H1 (cell line): ENCODE measurements at places on chromosomes 2 and 18.

DNA sequence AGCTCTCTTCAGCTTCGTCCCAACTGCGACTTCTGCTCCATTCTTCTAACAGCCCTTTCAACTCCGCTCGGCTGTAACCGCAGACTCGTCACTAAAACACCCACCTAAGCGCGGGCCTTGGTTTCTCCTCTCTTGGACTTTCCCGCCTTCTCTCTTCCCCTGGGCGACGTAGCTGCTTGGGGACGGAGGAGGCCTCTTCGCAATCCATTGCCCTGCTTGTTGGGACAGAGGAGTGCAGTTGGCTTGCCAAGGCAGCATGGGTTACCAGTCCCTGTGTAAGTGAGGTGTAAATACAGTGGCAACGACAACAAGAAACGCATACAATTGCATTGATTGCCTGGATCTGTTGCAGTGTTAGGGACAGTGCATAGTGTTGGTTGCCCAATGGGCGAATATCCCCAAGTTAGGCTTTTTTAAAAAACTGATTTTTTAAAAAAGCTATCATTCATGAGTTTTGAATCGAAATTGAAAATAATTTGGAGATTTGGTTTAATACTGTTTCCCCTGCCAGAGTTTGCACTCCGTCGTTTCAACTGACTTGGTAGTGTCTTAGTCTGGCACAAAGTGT lies 484 bp upstream of the DARS1 start:
- H3K4me1 ChIP-seq = peaks cover 5% of the 10 kb centered on the region
- H3K27me3 ChIP-seq = no peaks in the 10 kb centered on the region
- no peak for DNase-seq
- H3K36me3 ChIP-seq = peaks cover 14% of the 10 kb centered on the region; the same call in 1 of the 2 replicates

DNA sequence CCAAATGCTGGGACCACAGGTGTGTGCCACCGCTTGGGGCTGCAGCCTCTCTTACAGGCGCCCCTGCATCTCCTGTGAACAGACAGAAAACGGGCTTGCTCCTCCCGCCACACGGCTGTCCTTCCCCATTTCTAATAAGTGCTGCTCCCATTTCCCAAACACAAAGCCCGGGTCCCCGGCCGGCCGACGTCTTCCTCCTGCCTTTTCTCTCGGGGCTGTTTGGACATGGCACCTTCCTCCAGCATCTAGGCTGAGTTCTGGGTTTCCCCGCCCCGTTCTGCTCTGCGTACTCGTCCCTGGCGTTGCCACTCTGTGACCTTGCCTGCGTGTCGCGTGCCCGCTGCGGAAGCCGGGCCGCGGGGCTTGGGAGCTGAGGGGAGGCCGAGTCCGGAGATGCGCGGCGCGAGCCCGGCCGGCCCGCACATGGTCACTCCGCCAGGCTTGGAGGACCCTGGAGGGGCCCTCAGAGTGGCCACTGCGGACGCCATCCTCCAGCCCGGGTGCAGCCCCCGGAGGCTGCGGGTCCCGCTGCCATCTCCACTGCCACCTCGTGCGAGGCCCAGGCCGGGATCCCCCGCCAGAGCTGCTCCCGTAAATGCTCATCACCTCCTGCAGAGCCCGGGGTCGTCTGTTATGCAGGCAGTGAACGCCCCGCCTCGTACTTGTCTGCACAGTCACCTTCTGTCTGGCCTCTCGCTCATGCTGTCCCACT lies 26.3 kb downstream of the PRELID3A start:
- H3K27me3 ChIP-seq = no peaks in the 10 kb centered on the region
- no peaks in the 10 kb centered on the region; the same call in 1 of the 2 replicates for H3K36me3 ChIP-seq
- H3K27ac ChIP-seq = no peak overlapping the region
- no peaks in the 10 kb centered on the region for H3K4me1 ChIP-seq
- H3K4me3 ChIP-seq = no peak overlapping the region

DNA sequence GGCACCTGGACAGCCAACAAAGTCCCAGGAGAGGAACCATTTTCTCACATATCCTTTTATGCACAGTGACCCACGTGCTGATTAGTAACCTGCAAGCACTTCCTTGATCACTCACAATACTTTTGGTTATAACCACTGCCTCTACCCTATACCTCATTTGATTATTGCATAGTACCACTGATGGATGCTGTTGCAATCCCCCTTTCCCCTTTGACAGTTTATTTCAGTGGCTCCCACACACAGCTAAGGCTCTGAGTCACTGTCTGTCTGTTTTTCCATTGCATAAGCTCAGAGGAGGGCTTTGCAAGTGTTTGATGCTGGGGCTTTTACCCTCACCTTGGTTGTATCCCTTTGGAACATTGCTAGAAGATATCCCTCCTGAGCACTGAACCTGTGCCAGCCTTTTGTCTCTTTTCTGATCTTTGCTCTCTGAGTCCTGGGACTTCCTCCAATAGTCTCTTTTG lies 101.7 kb upstream of the RBBP8 start:
- H3K4me1 ChIP-seq = no peaks in the 10 kb centered on the region
- H3K4me3 ChIP-seq = no peak overlapping the region
- H3K36me3 ChIP-seq = no peaks in the 10 kb centered on the region
- no peaks in the 10 kb centered on the region for H3K27me3 ChIP-seq

DNA sequence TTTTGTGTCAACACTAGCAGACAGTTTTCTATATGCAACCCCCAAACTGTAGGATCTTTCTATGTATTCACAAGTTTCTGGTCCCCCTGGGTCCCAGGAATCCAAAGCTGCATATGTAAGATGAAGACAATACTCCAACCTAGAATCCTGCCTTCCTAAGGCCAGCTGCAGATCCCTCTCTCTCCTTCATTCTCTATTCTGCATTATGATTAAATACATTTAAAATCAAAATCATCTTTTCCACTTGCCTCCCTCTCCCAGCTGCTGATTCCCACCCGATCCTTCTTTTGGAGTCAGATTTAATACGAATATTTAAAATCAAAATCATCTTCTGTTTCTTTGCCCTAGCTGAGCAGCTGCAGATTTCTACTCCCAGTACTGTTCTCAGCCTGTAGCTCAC lies 783.0 kb upstream of the ZEB2 start:
- no peaks in the 10 kb centered on the region for H3K4me1 ChIP-seq
- no peaks in the 10 kb centered on the region for H3K36me3 ChIP-seq
- H3K4me3 ChIP-seq = no peak overlapping the region
- DNase-seq = no peak
- no peak overlapping the region for H3K27ac ChIP-seq
- H3K27me3 ChIP-seq = no peaks in the 10 kb centered on the region

DNA sequence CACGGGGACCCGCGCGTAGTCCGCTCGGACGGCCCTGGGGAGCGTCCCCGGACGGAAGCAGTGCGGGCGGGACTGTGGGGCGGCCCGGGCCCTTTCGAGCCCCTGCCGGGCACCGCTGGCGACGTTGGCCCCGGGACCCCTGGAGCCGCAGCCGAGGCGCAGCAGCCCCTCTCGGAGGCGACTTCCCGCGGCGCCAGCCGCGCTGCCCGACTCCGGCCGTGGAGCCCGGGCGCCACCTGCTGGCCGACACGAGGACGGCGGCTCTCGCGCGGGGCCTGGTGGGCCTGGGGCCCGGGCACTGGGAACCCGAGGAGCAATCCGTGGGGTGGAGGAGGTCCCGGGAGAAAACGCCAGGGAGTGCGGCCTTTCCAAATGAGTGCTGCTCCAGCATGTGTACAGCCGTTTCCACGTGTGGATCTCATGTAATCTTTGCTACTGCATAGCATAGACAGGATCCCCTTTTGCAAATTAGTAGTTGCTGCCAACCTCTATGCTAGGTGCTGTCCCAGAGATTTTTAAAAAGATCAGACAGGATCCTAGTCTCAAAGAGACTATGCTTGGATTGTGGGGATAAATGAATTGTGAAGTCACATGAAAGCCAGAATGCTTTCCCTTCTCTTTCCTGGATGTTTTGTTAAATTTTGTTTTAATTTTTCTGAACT lies 4.0 kb downstream of the ID2 start:
- peak overlapping the region; percentile 24; the same call in 1 of the 2 replicates for H3K4me3 ChIP-seq
- H3K4me1 ChIP-seq = peaks cover 4% of the 10 kb centered on the region; the same call in 1 of the 2 replicates
- no peak for DNase-seq
- peaks cover 7% of the 10 kb centered on the region; the same call in 1 of the 2 replicates for H3K36me3 ChIP-seq
- H3K27ac ChIP-seq = no peak overlapping the region

DNA sequence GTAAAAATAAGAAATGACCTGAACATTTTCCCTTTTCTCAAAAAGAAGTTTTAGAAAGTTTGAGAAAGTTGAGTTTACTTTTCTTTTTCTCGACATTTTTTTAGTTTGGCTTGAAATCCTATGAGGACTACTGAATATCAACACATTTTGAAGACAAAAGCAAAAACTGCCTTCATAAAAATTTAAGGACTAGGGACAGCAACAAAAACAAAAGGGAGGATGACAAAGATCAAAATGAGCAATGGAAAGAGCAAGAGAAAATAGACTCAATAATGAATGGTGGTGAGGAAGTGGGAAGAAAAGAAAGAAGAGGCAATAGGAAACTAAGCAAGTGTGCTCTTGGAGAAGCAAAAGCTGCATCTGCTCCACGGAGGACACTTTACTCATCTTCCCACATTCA lies 82.5 kb downstream of the ABCA12 start:
- DNase-seq = no peak
- no peaks in the 10 kb centered on the region for H3K36me3 ChIP-seq
- no peak overlapping the region for H3K4me3 ChIP-seq
- H3K27me3 ChIP-seq = no peaks in the 10 kb centered on the region
- no peak overlapping the region for H3K27ac ChIP-seq

- no peaks in the 10 kb centered on the region for H3K36me3 ChIP-seq
- no peak overlapping the region for H3K27ac ChIP-seq
- DNase-seq = no peak
These were observed 2043.3 kb upstream of the PIK3C3 start for GRCh38 chr18:39911716-39912115.

GRCh38 chr2:191180713-191181112 lies 29.9 kb upstream of the STAT4 start:
- no peak overlapping the region for H3K27ac ChIP-seq
- H3K36me3 ChIP-seq = no peaks in the 10 kb centered on the region
- no peaks in the 10 kb centered on the region for H3K4me1 ChIP-seq
- H3K4me3 ChIP-seq = no peak overlapping the region
- DNase-seq = no peak

DNA sequence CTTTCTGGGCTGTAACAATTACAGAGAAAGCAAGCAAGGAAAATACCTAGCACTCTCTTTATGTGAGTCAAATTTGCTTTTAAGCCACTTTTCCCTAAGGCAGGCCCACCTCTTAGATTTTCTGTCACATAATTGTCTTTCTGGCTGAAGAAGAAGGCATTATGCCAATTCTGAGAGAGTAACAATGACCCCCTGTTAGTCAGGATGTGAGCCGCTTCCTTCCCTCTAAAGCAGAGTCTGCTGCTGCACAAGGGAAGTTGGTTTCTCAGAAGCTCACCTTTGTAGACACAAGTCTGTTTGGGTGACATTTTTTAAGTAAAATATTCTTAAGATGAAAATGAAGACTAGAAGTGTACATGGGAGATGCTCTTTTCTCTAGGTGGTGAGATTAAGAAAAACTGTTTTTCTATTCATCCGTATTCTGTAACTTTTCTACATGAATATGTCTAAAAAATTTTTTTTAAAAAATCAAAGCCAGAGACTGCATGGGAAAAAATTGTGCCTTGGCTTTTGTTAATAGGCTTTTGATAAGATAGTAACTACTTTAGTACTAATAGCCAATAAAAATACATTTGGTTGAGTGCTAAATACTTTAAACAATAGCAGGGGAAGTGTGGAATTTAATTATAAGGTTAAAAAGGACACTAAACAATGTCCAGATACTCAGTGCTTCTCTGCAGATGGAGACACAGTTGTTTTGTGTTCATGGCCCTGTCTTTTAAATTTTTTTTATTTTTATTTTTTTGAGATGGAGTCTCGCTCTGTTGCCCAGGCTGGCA lies 33.4 kb upstream of the VPS54 start:
- H3K4me1 ChIP-seq = peaks cover 4% of the 10 kb centered on the region; the same call in 1 of the 2 replicates
- no peak for DNase-seq
- H3K27ac ChIP-seq = no peak overlapping the region

DNA sequence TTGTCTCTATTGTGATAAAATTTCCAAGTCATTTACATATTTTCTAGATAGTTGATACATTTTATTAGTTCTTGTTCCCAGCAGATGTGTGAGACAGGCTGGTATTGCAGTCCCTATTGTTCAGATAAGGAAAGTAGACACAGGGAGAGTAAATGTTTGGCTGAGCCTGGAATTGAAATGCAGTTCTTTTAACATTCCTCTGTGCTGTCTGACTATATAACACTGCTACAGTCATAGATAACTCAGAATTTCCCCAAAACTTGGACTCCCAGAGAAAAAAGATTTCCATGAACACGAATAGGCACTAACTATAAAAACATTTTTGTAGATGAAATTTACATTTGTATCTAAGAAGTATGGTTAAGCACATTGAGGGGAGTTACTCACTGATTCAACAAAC lies 71.4 kb downstream of the PLCL1 start:
- no peak for DNase-seq
- H3K4me3 ChIP-seq = no peak overlapping the region
- H3K27ac ChIP-seq = no peak overlapping the region
- H3K36me3 ChIP-seq = no peaks in the 10 kb centered on the region

DNA sequence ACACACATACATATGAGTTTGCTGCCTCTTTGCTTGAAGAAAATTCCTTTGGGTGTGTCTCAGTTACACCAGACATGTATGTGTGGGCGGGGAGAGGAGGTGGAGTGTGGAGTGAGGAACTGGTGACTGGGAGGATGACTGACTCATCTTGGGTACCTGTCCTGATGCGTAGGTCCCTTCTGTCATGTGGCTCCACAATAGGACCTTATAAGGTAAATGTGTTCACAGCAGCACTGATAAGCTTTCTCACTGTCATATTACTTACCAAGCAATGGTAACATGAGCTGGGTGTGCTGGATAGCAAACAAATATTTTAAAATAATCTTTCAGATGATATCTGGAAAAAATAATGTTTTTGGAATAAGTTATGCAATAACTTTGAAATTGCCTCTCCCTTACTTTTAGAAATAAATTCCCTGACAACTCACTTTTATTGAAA lies 45.1 kb downstream of the SLC9A2 start:
- H3K4me3 ChIP-seq = no peak overlapping the region
- no peak for DNase-seq
- no peak overlapping the region for H3K27ac ChIP-seq
- no peaks in the 10 kb centered on the region for H3K36me3 ChIP-seq
- no peaks in the 10 kb centered on the region for H3K4me1 ChIP-seq

- no peak for DNase-seq
- H3K4me3 ChIP-seq = no peak overlapping the region
- no peaks in the 10 kb centered on the region for H3K36me3 ChIP-seq
- no peaks in the 10 kb centered on the region for H3K27me3 ChIP-seq
These were observed 205.4 kb downstream of the DYSF start for GRCh38 chr2:71658771-71659170.

- no peaks in the 10 kb centered on the region for H3K27me3 ChIP-seq
- no peaks in the 10 kb centered on the region for H3K36me3 ChIP-seq
- H3K27ac ChIP-seq = no peak overlapping the region
- no peak overlapping the region for H3K4me3 ChIP-seq
These were observed 16.1 kb downstream of the WIPF1 start for GRCh38 chr2:174581491-174581890.

GRCh38 chr18:48799724-48800315 lies 150.9 kb downstream of the SMAD7 start:
- peak; percentile 28 for DNase-seq
- H3K4me3 ChIP-seq = no peak overlapping the region
- no peaks in the 10 kb centered on the region for H3K27me3 ChIP-seq
- H3K27ac ChIP-seq = no peak overlapping the region
- no peaks in the 10 kb centered on the region for H3K4me1 ChIP-seq

GRCh38 chr2:120798567-120799247 lies 63.0 kb downstream of the GLI2 start:
- H3K36me3 ChIP-seq = no peaks in the 10 kb centered on the region
- H3K4me3 ChIP-seq = no peak overlapping the region
- no peaks in the 10 kb centered on the region for H3K27me3 ChIP-seq
- H3K27ac ChIP-seq = no peak overlapping the region
- DNase-seq = no peak

GRCh38 chr2:201558665-201559064 lies 84.6 kb downstream of the TMEM237 start:
- no peaks in the 10 kb centered on the region for H3K36me3 ChIP-seq
- H3K4me1 ChIP-seq = no peaks in the 10 kb centered on the region
- DNase-seq = no peak
- H3K4me3 ChIP-seq = no peak overlapping the region
